GM03348 (cell line): ENCODE measurements at places on chromosomes 6 and 20.

DNA sequence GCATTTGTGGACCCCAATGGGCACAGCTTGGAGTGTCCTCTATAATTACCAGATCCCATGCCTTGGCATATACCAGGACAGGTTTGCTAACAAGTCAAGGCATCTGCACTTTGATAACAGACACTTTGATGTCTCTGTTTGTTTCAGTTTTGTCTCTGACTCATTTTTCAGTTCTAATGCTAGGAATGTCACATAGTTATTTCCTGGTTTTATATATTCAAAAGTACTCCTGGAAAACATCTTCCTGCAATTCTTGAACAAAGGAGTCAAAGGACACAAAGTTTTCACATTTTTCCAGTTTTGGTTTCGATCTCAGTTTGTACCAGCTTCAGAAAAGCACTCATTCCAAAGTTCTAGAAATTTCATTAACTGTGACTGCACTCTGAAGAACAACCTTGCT, 188.1 kb downstream of the FOXC1 start:
- DNase-seq = peak; percentile 20

DNA sequence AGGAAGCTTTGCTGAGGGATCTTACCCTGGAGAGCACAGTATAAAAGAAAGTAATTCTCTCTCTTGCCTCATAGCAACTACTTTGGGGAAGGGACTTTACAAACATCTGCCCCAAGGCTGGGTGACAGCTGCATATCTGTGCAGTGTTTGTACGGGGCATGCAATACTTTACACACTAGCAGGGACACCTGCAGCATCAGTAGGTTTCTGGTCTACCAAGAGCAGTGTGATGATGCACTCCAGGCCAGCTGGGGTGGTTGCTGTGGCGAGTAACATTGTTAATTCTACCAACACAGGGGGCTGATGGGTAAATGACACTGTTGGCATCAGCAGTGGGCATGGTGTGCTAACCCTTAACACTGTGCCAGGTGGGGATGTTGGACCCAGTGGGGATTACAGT, 48.0 kb downstream of the ADTRP start:
- no peak for DNase-seq

DNA sequence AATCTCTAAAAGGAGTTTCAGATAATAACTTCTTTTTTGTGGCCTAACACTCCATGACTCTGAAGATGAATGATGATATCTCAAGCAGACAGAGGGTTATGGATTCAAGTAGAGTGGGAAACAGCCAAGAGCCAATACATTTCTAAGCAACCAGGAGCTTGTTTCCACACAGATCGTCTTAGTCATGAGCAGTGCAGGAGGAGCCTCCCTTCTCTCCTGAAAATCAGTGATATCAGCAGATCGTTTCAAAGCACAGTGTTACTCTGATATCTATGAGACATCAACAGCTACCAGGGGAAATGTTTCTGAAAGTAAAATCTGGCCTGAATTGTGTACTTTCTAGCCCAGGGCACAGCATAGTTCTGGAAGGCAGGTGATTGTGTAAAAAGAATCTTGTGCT, 11.5 kb downstream of the ADGRG6 start:
- DNase-seq = peak; percentile 3

- DNase-seq = no peak
Measured at GRCh38 chr6:93806409-93807270, 387.3 kb upstream of the EPHA7 start.

DNA sequence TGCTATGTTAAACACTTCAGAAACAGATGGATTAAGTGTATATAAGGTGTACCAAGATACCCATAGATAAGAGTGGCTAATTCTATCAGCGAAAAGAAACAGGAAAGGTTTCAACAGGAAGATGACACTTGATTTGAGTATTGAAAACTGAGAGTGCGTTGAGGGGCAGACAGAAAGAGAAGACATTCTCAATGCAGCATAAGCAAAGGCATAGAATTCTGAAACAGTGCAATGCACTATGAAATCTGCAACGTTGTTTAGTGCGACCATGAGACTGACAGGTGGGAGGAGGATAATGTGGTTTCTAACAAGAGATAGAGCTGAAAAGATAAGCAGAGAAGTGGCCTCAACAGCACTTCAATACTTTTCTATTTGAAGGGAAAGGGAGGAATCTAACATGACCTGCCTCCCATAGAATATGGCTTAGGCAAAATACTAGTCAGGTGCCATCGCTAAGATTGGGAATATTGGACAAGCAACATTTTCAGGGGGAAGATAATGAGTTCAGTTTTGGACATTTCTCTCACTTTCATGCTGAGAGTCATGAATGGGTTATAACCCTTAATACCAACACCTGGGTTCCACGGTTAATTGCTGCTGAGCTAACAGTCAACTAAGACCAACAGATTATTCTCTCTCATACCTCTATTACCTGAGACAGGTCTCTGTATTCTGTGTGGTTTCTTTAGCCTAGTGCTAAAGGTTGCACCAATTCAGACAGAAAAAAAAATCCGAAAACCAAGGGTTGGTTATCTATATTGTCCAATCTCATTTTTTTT, 312.9 kb upstream of the ARID1B start:
- no peak for DNase-seq

DNA sequence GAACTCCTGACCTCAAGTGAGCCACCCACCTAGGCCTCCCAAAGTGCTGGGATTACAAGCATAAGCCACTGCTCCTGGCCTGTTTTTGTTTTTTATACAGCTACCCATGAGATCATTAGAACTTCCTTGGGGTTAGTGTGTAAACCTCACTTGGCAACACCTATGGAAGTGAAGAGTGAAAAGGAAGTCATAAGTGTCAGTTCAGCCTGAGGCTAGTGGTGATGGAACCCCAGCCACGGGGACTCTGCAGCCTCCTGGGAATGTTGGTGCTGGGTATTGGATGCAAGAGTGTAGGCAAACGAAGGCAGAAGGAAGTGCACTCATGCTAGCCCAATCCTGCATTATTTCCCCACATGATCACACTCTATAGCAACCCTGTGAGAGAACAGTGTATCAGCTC, 33.6 kb upstream of the FUCA2 start:
- no peak for DNase-seq

DNA sequence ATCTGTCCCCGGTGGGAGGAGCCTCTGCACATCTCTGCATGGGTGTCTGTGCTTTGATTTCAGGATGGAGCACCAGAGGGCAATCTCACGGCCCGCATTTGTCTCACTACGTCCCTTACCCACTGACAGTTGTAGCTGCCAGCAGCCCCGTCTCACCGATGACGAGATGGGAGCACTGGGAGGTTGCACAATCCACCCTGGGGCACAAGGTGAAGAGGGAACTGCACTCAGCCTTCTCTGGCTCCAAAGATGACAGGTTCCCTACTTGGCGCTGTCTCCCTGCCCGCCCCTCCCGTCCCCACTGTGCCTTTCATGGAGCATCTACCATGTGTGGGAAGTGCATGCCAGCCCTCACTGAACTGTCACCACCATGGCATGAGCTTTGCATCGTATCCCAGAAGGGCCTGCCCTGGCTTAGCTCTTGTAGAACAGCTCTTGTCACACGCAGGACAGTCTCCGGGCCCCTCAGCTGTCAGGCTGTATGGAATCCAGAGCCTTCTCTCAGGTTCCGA, 99.9 kb upstream of the PMEPA1 start:
- DNase-seq = no peak

DNA sequence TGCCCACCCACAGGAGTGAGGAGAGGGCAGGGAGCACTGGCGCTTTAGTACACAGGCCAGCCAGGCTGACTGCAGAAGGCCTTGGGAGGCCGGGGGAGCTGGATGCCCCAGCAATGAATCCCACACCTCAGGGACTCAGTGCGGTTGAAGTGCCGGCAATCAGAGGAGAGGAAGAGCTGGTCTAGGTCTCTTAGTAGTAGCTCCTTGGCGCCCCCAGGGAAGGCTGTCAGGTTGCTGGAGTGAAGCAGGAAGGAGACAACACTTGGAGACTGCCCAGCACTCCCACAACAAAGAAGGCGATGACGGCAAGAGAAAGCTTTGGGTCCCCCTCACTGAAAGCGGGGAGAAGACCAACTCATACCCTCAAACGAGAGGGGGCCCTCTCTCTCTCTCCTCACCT, 8.3 kb upstream of the TNXB start:
- DNase-seq = no peak

- DNase-seq = no peak
Measured at GRCh38 chr20:49275636-49276035, 2.2 kb downstream of the ZNFX1 start.

DNA sequence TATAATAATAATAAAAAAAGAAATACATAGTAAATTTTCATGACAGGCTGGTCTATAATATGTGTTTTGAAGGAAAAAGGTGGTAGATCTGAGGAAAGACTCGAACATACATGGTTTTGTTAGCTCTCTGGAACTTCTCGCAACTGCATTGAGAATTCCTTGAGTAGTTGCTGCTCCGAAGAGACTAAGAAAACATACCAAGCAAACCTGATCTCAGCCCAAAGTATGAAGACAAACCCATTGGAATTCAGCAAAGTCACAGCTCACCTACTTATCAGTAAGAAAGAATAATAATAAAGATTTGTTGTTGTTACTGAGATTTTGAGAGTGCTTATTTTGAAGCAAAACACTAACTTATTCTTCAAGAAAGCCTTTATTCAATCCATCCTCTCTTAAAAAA, 1107.1 kb upstream of the EYS start:
- no peak for DNase-seq

- peak; percentile 72 for DNase-seq
Measured at GRCh38 chr6:144104898-144105487, 9.6 kb upstream of the SF3B5 start.

DNA sequence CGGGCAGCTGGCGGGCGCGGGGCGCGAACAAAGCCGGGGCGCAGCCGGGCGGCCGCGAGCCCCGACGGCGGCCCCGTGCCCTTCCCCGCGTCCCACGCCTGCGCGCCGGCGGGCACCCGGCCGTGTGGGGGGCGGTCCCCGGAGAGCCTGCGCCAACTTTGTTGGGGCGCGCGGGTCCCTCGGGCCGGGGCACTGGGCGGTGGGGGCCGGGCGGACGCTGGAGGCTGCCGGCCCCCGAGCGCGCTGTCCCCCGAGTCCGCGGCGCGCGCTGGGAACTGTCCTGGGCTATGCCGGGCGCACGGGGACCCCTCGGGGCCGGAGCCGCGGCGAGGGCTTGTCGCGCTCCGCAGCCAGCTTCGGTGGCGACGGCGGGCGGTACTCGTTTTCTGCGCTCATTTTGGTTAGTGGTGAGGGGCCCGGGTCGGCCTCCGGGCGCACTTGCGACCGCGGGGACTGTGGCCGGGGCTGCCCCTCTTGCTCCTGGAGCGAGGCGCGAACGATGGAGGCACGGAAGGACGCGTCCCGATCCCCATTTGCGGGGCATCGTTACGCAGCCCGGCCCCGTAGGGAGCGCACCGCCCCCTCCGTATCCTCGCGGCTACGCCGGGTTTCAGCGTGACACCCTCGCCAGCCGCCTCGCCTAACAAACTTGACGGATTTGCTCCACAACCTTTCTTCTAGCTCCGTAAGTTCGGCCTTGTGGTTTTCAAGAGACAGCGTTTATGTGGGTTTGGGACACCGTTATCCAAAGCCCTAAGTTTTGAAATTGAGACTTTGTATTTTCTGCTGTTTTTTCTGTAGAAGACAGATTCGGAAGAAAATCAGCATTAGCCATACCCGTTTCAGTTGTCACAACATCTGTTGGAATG, 622 bp downstream of the SS18L1 start:
- peak; percentile 89 for DNase-seq

DNA sequence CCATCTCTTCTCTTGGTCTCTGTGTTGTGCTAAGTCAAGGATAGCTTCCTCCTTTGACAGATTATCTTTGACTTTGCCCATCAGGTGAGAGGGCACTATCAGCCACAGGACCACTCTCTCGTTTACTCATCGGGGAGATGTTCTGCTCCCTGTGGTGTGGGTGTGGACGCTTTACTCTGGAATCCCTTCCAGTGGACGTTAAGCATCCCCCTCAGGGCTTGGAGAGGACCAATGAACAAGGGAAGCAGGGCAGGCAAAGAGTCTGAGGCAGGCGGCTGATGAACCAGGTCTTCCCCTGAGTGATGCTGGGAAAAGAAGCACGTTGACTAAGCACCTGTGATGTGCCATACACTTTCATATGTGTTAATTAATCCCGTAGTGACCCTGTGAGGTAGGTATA, 21.0 kb upstream of the RNF24 start:
- DNase-seq = no peak

DNA sequence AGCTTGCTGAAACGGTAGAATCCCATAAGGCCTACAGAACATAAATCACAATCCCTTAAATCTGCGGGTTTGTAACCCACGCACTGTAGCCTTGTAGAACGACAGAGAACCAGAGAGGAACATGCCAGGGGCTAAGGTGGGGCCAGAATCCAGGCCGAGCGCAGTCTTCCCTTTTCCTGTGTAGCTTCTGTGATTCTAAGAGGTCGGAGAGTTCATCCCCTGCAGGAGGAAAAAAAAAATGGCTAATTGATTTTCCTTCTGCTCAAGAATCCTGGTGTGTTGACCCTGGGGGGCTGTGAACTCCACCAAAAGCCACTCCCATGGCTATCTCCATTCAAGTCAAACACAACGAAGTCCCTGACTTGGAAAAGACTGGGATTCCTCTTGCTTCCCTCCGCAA, 96.3 kb downstream of the SPTLC3 start:
- DNase-seq = no peak

DNA sequence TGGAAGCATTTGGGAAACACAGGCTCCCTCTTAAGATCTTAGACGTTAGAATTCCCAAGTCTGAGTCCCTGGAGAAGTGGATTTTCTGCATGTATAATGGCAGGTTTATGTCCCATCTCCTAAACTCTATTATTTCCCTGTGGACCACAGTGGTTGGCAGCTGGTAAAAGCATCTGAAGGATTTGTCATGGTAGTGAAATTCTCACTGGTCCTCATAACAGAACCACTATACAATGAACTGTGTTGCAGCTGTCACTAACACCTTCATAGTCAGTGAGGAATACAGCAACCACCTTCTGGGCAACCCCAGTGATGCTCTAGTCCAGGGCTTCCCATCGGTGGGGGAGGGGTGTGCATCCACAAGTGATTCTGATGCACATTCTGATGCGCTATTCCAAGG, 396.9 kb downstream of the ZFAND3 start:
- DNase-seq = no peak

DNA sequence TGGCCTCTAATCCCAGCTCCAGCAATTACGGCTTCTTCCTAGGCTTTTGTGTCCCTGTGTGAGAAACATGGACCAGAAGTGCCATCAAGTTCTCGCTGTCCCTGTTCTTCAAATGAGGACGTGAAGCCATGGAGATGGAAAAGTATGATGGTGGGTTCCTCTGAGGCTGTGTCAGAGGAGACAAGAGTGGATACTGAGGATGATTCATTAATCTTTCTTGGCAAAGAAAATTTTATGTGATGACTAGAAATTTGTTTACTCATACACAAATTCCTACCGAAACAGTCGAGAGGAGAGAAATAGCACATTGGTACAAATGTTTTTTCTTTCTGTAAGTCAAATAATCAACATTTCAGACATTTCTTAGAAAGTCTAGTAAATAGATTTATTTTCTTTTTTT, 35.0 kb upstream of the PNRC1 start:
- DNase-seq = peak; percentile 43

- no peak for DNase-seq
Measured at GRCh38 chr20:22931653-22932608, 103.2 kb upstream of the SSTR4 start.
